Hair follicular keratinocyte (primary cell): ENCODE measurements at places on chromosomes 7 and 10. TPM values are rescaled to one million over a fixed set of nuclear protein-coding genes. Genes with fewer than 3 reads are reported as not detected.

The KIAA1217 gene
- 15.7 and 16.8 TPM in 2 replicates for total RNA-seq

The GDF2 gene
- not detected in 2 replicates for total RNA-seq

The FAM171A1 gene
- total RNA-seq: 8.3 and 16.2 TPM in 2 replicates

The SUN3 gene
- total RNA-seq: not detected in 2 replicates

The WDFY4 gene
- 0.08 TPM in 1 of 2 replicates, not detected in the other for total RNA-seq

The LIPK gene
- total RNA-seq: not detected in 2 replicates

The STRIP2 gene
- 12.0 and 15.5 TPM in 2 replicates for total RNA-seq

The HABP2 gene
- total RNA-seq: not detected in 2 replicates

The ABCB8 gene
- total RNA-seq: 53.4 and 60.7 TPM in 2 replicates

The TNPO3 gene
- 40.5 and 42.7 TPM in 2 replicates for total RNA-seq

The MUC3A gene
- not detected in 2 replicates for total RNA-seq

The HOXA10 gene
- total RNA-seq: 1.1 and 4.5 TPM in 2 replicates

The ACBD7 gene
- total RNA-seq: 0.23 TPM in 1 of 2 replicates, not detected in the other

The NME8 gene
- total RNA-seq: not detected in 2 replicates

The AKR1C8 gene
- total RNA-seq: not detected in 2 replicates

The FBXL13 gene
- total RNA-seq: 0.08 and 0.11 TPM in 2 replicates

The THSD7A gene
- not detected in 2 replicates for total RNA-seq

The HSPB1 gene
- total RNA-seq: 350 and 375 TPM in 2 replicates

The CISD1 gene
- 30.0 and 43.6 TPM in 2 replicates for total RNA-seq

The KNDC1 gene
- not detected in 2 replicates for total RNA-seq

The RPEL1 gene
- total RNA-seq: 0.04 TPM in 1 of 2 replicates, not detected in the other

The NEURL1 gene
- 0.15 and 0.23 TPM in 2 replicates for total RNA-seq

The CAMK2B gene
- 0.04 and 0.47 TPM in 2 replicates for total RNA-seq

The ZNF365 gene
- 1.5 and 2.8 TPM in 2 replicates for total RNA-seq

The LRRC17 gene
- total RNA-seq: 0.42 TPM in 1 of 2 replicates, not detected in the other

The TMEM184A gene
- total RNA-seq: 0.34 and 0.39 TPM in 2 replicates

The NPSR1 gene
- not detected in 2 replicates for total RNA-seq

The SPDYE11 gene
- not detected in 2 replicates for total RNA-seq

The SPDYE16 gene
- not detected in 2 replicates for total RNA-seq

The HKDC1 gene
- 0.08 and 0.27 TPM in 2 replicates for total RNA-seq

The AKR1C4 gene
- not detected in 2 replicates for total RNA-seq

The H2BK1 gene
- total RNA-seq: not detected in 2 replicates

The LRRC18 gene
- total RNA-seq: not detected in 2 replicates

The BTBD16 gene
- total RNA-seq: 0.15 and 0.47 TPM in 2 replicates

The PON3 gene
- 3.2 and 4.7 TPM in 2 replicates for total RNA-seq

The MRPS24 gene
- 165 and 214 TPM in 2 replicates for total RNA-seq

The GIMAP2 gene
- 0.08 and 0.94 TPM in 2 replicates for total RNA-seq

The IGFBP1 gene
- not detected in 2 replicates for total RNA-seq

The STK31 gene
- not detected in 2 replicates for total RNA-seq

The KMT2C gene
- 10.7 and 14.1 TPM in 2 replicates for total RNA-seq

The TAC1 gene
- not detected in 2 replicates for total RNA-seq

The NPC1L1 gene
- total RNA-seq: not detected in 2 replicates

The TMEM236 gene
- total RNA-seq: 0.04 and 0.08 TPM in 2 replicates
